ENCODE measurements at places on chromosomes 5 and 9.

GRCh38 chr5:54302267-54302687 is 8.1 kb downstream of the ARL15 start:
- DNase-seq: no peak

DNA sequence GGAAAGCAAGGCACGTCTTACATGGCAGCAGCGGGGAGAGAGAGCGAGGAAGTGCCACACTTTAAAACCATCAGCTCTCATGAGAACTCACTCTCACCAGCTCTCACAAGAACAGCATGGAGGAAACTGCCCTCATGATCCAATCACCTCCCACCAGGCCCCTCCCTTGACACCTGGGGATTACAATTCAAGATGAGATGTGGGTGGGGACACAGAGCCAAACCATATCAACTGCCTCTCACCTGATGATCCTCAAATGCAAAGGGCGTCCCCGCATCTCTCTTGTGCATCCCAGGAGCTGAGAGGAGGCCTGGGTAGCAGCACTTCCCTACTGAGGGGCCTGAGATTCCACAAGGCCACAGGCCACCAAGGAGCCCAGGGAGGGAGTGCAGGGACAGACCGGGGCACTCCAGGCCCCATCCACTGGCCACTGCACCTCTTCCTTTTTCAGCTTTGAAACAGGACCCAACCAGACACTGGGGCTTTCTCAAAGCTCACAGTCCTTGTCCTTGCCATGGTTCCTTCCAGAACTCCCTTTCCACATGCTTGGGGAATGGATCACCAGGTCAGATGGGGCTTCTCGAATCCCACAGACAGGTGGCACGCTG is 54.5 kb upstream of the IL17B start:
- no peak for DNase-seq

GRCh38 chr5:33118761-33119415 is 321.9 kb upstream of the TARS1 start:
- DNase-seq: no peak

- no peak for DNase-seq
Observed at GRCh38 chr9:119264165-119264564, 105.1 kb downstream of the BRINP1 start.

DNA sequence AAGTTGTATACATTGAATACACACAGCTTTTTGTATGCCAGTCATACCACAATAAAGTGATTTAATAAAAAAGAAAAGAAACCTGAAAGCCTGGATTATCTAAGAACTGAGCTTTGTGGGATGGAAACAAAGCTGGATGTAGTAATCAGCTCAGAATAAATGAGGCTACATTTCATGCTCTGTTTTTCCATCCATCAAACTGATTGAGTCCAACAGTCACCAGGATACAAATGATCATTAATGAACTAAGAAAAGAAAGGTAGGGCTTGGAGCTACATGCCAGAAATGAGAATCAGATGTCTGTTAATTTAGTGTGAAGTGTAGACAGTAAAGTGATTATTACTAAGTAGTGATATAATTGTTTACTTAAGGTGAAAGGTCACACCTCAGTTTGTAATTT is 109.8 kb upstream of the TARS1 start:
- DNase-seq: no peak

DNA sequence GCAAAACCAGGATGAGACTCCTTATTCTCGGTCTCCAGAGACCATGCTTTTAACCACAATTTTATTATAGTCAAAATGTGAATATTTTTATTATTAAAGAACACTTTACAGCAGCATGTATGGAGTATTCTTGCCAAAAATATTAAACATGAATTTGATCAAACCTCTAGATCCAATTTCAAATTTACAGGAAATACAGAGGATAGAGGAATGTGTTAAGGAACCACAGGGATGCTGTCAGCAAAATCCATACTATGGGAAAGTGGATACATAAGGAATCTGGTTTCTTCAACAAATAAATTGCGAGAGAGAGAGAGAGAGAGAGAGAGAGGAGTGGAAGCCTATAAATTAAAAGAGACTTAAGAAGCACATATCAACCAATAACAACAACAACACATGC is 348.2 kb upstream of the NUDT12 start:
- no peak for DNase-seq

Data from CD4-positive, alpha-beta T cell treated with Interleukin-6 at 100 ng/mL for 8 hours (primary cell).